Activated CD4-positive, alpha-beta T cell treated with anti-CD3 and anti-CD28 coated beads, Interleukin-2, Interleukin-6, amounts not matched to agents 100 ng/mL and 50 ng/mL, durations not matched to agents 16 hours and 8 hours (primary cell): ENCODE measurements at places on chromosomes 12 and 14.

DNA sequence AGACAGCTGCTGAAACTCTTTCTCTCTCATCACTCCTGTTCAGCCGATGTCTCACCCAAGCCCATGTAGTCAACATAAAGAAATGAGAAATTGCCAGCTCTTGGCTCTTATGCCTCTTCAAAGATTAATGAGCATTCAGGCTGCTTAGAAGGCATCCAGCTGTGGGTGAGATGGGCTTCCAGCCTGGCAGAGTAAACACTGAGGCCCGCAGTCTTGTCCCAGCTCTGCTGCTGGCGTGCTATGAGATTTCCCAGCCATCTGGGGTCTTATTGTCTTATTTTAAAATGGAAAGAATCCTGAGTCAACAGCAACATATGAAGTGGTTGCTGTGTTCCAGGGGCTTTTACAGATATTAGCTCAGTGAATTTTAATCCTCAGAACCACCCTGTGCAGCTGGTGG is 12.6 kb downstream of the RXYLT1 start:
- no peak for DNase-seq

GRCh38 chr12:127791217-127791616 is 475.8 kb upstream of the TMEM132C start:
- DNase-seq, result no peak

DNA sequence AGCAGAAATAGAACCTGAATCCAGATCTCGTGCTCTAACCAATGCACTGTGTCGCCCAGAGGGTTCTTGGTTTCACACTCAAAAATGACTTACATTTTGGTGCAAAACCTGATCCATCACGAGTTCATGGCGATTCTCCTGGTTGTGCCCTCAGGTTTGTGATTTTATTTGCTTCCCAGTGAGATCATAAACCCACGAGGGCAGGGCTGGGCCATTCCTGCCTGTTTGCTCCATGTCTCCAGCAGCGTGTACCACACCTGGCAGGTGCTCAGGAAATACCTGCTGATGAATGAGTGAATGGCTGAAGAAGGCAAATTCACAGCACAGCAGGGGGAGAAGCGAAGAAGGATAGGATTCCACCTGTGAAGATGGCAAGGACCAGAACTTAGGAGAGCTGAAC is 9.4 kb downstream of the ACACB start:
- no peak for DNase-seq

DNA sequence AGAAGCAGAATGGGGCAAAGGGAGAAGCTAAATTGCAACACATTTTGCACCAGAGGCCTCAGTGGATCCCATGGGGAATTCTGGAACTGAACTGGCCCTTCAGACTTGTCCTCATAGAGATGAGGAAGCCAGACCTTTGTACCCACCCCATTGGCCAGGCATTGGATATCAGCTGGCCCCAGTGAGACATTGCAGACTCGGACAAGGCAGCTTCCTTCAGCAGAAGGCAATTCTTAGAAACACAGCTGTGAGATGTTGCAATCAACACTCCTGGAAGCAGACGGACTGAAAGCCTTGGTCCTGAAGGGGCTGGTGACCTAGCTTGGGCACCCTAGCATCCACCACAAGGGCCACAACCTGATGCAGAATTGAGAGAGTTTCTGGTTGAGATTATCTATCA is 218.1 kb downstream of the MSRB3 start:
- DNase-seq, result no peak

DNA sequence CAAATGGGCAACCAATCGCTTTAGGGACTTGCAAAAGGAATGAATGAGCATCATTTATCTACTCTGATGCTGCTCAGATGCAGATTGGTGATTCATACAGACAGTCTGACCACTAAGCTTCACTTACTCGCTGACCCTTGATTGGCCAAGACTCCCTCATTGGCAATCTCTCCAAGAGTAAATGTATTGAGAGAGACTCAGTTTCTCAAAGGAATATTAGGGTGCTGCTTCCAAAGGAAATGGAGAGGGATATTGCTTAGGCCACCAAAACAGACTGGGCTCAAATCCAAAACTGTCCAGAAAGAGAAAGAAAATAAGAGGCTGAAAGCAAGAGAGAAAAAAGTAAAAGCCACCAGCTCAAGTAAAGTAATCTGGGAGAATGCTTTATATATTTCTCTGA is 785.2 kb downstream of the GALC start:
- no peak for DNase-seq

GRCh38 chr14:97283005-97283403 is 485.8 kb downstream of the VRK1 start:
- DNase-seq, result no peak

DNA sequence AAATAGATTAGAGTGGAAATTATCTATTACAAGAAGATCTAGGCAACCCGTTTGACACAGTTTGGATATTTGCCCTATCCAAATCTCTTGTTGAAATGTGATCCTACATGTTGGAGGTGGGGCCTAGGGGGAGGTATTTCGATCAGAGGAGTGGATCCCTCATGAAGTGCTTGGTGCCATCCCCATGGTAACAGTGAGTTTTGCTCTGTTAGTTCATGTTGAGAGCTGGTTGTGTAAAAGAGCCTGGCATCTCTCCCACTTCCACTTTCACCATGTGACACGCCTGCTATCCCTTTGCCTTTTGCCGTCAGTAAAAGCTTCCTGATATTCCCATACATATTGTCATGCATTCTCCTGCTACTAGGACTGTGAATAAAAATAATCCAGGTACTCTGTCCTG is 66.4 kb upstream of the FLRT2 start:
- DNase-seq, result no peak

DNA sequence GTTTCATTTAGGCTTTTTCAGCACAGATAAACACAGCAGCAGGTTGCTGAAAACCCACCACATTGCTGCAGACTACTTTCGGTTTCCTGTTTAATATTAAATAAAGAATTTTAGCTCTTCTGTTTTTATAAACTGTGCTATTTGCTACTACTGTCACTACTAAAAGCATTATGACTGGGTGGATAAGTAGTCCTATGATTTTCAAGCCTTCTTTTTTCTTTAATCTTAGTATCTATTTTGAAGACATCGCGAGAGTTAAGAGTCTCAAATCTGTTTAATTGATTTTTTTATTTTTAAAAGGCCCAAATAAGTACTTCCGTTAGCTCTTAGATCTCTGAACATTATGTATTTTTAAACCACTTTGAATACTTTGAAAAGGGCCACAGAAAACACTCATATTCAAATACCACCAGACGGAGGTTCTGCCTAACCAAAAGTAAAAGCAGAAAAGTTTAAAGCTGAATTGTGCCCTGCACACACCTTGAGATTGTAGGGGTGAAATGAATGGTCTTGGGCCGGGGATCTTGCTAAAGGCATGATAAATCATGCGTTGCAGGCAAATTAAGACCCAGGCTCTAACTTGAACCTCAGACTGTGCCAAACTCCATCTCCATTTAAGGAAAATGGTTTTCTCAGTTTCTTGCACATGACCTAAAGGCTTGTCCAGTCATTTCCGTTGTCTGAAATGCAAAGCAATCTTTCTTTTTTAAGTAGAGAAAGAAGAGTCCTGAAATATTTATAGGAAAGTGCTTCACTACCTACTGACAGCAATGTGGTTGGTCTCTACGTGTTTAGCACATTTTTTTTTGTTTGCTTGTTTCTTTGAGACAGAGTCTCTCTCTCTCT is 13.6 kb upstream of the FOXN3 start:
- DNase-seq, result peak; percentile 85

DNA sequence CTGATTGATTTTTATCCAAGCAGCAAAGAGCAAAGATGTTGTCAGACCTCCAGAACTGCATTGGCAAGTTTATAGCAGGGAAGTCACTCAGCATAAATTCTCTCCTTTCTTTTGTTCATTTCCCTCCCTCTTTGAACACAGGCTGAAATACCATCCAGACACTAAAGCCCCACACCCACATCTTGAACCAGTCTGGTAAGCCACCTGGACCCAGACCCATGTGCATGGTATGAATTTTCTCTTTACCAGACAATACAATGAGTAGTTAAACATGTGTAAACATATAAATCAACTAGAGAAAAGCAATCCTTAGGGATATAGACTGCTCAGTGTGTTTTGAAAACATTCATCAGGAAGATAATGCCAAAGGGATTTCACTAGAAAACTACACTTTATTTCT is 488.3 kb upstream of the FLRT2 start:
- no peak for DNase-seq

DNA sequence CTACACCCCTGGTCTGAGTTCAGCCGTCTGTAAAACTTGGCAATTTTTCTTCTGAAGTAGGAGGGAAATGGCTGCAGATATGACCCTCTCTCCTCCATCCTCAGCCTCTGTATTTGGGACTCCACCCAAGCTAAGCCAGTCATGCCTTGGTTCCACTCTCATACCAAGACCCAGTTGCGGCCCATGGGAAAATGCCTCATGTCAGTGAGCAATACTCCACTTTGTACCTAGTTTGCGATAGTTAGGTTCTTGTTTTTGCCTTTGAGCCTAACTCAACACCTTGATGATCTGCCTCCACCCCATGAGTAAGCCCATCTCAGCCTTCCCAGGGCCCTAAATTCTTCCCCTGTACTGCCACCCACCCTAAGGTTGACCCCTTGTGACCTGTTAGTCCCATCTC is 143.4 kb downstream of the HMGA2 start:
- DNase-seq, result no peak

- no peak for DNase-seq
Observed at GRCh38 chr12:94098466-94098865, 49.9 kb upstream of the PLXNC1 start.

DNA sequence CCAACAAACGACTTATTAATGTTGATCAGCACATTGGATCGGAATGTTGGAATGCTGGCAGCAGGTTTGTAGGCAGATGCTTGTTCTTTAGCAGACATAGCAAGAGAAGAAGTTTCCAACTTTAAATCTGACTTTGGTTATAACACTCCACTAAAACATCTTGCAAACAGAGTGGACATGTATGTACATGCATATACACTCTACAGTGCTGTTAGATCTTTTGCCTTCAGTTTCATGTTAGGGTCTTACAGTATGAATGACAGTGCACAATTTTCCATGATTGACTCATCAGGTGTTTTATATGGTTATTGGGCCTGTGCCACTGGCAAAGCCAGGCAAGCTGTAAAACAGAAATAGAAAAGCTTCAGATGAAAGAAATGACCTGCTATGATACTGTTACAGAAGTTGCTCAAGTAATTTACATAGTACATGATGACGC is 14.3 kb upstream of the DHRS7 start:
- DNase-seq, result no peak

DNA sequence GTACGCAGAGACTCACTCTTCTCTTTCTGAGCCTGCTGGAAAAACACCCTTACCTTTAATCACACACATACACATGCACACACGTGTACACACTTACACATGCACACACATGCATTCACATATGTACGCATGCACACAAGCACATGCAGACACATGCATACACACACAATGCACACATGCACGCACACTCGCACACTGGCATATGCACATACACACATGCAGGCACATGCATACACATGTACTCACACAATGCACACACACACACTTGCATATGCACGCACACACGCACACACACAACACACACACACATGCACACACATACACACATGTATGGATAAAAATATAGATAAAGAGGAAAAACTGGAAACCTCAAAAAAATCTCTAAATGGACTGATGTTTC is 249.0 kb downstream of the GLT1D1 start:
- no peak for DNase-seq

DNA sequence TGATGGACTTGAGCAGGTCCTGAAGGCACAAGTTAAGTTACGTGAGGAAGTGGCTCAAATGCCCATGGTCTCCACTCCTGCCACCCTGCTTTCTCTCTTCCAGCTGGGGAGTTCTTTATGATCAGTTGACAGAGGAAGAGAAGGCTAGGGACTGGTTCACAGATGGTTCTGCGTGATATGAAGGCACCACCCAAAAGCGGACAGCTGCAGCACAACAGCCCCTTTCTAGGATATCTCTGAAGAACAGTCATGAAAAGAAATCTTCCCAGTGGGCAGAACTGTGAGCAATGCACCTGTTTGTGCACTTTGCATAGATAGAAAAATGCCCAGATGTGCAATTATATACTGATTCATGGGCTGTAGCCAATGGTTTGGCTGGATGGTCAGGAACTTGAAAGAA is 162.4 kb upstream of the FSCB start:
- no peak for DNase-seq

- DNase-seq, result no peak
Observed at GRCh38 chr12:116495260-116495659, 63.9 kb upstream of the MAP1LC3B2 start.

GRCh38 chr14:72830356-72830755 is 63.5 kb downstream of the DPF3 start:
- no peak for DNase-seq

- DNase-seq, result peak; percentile 32
Observed at GRCh38 chr12:112107306-112108201, 1.0 kb downstream of the NAA25 start.

- peak; percentile 86 for DNase-seq
Observed at GRCh38 chr12:132904718-132905328, 17.4 kb upstream of the CHFR start.

GRCh38 chr12:3280967-3281366 is 203.8 kb downstream of the TSPAN9 start:
- DNase-seq, result no peak

DNA sequence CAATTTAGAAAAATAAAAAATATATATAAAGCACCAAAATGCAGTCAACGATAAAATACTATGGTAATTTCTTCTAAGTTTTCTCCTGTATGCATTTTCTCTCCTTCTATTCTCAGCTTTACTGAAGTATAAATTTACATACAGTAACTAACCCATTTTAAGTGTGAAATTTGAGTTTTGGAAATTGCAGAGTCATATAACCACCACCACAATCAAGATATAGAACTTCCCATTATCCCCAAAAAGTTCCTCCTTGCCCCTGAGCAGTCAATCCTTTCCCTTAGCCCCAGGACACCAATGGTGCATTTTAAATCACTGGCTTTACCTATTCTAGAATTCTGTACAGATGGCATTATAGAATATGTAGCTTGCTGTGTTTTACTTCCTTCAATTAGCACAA is 31.0 kb upstream of the BBS10 start:
- DNase-seq, result no peak

GRCh38 chr14:54549862-54550261 is 17.1 kb upstream of the SAMD4A start:
- DNase-seq, result no peak

GRCh38 chr14:31479027-31479426 is 8.8 kb downstream of the GPR33 start:
- no peak for DNase-seq
